ENCODE measurements at places on chromosomes 13 and 19.

DNA sequence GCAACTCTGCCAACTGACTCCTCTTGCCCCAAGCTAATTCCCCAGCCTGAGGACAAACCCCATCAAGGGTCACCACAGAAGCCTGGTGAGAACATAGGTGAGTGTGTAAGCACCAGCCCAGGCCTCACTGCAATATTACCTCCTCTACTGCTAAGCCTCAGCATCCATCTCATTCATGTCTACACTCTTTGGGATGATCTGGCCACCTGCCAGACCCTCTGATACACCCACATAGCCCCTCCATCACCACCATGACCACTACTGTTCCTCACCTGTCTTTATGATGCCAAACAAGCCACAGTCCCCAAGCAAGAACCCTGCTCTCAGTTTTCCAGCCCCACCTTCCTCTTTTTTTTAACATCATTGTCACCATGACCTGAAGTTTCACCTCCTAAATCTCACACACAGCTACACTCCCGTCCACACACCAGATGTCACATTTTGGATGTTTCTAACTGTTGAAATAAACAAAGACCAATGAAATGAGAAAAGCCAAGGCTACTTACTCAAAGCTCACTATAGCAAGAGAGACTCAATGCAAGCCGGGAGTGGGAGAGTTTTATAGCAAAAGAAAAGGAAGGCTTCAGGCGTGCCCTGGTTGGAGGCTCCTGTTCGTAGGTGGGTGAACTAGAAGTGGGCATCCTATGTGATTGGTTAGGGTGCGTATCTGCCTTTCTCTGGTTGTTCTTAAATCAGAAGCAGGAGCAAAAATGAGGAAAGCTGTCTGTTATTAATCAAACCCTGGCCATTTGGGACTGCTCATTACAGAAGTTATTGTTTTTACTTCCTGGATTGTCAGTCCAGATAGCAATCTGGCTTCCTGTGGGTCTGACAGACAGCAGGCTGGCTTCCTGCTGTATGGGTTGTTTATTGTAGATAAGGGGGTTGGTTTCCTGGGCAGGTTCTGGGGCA is 2.0 kb downstream of the ZNF792 start:
- no peak for DNase-seq

DNA sequence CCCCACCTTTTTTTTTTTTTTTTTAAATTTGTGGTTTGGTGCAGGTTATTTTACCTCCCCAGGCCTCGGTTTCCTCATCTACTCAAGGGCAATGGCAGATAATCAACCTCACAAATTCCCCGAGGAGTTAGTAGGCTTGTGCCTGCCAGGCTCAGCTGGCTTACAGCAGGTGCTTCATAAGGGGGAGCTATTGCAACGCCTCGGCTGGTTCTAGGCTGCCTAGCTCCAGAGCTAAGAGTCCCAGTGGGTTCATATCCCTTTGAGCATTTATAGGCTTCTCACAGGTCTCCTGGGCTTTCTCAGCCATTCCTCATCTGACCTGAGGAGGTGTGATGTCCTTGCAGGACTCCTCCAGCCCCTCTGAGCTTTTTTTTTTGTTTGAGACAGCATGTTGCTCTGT is 10.6 kb downstream of the BCKDHA start:
- DNase-seq = no peak

- no peak for DNase-seq
Observed at GRCh38 chr13:112735791-112736190, 46.0 kb downstream of the ATP11A start.

GRCh38 chr13:51125495-51126226 is 14.6 kb upstream of the C13orf42 start:
- DNase-seq = peak; percentile 5

GRCh38 chr19:21934593-21934992 is 76.2 kb downstream of the ZNF208 start:
- DNase-seq = no peak

DNA sequence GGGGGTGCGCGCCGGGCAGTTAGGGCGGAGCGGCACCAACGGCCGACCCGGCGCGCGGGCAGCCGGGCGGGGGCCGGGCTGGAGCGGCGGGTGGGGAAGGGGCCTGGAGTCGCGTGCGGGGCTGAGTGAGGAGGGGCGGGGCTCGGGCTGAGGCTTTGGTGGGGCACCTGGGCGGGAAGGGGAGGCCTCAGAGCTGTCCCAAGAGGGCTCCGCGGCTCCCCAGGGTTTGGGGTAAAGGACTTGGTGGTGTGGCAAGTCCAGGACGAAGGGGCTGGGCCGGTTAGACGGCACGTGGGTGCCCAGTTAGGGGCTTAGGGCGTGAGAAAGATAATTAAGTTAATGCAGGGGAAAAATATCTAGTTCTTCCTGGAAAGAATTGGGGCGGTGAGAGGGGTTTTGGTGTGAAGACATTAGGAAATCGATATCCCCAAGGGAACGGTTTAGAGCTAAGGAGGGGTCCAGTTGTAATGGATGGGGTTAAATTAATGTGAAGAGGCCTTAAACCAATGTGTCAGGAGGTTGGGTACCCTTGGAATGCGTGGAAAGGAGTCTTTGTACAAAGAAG is 496 bp downstream of the ZNF574 start:
- no peak for DNase-seq

DNA sequence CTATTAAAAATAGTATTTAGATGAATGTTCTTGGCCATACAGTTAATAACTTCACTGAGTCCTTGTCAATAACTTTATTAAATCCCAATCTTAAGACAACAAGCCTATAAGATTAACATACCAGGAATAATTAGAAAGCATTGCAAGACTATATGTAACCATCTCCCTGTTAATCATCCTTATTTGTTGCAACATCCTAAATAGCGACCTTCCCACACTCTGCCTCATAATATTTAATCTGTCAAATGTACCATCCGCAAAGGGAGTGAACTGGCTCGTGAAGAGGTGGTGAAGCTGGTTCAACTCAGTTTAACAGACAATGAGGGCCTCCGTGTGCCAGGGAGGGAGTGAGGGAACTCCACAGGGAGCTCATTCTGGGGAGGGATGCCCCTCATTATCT is 33.9 kb downstream of the KL start:
- DNase-seq = no peak

GRCh38 chr19:2984215-2984528 is 6.8 kb downstream of the TLE6 start:
- DNase-seq = no peak

DNA sequence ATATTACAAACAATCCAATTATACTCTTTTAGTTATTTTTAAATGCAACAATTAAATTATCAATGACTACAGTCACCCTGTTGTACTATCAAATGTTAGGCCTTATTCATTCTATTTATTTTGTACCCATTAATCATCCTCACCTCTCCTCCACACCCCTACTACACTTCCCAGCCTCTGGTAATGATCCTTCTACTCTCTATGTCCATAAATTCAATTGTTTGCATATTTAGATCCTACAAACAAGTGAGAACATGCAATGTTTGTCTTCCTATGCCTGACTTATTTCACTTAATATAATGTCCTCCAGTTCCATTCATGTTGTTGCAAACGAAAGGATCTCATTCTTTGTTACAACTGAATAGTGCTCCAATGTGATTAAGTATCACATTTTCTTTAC is 1414.6 kb downstream of the SLITRK1 start:
- no peak for DNase-seq

DNA sequence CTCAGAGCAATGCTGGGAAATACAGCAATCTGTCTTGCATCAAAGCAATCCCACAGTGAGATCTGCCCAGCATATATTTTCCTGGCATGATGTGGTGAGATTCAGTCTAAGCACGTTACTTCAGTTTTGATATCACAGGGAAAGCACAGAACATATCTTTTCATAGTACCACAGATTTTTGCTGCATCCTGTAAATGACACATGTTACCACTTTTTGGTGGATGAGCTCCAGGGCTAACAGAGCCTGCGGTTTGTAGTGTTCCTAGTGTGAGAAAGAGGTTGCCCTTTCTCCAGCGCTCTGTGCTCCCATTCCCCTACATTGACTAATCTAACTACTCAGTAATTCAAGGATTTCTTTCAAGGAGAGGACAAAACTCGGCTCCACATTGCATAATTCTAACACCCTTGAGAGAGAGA is 409.0 kb downstream of the GPC6 start:
- no peak for DNase-seq

GRCh38 chr13:46801858-46802257 is 4.9 kb upstream of the ESD start:
- no peak for DNase-seq

- DNase-seq = no peak
Observed at GRCh38 chr19:57031106-57031505, 88.7 kb upstream of the USP29 start.

GRCh38 chr13:21998279-21998990 is 327.6 kb downstream of the FGF9 start:
- DNase-seq = no peak

DNA sequence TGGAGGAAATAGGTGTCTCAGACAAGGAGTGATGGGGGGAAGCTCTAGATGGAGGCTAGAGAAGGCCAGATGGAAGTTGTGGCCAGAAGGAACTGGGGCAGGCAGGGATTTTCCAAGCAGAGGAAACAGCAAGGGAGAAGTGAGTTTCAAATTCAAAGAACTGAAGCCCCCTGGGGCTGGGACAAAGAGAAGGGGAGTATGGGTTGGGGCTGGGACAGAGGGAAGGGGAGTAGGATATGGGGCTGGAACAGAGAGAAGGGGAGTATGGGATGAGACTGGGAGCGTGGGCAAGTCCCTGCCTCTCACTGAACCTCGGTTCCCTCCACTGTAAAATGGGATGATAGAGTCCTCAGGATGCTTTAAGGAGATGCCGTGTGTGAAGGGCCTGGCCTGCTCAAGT is 1.9 kb upstream of the GTF2F1 start:
- DNase-seq = no peak

- DNase-seq = no peak
Observed at GRCh38 chr19:51462276-51462675, 4.0 kb upstream of the SIGLEC8 start.

DNA sequence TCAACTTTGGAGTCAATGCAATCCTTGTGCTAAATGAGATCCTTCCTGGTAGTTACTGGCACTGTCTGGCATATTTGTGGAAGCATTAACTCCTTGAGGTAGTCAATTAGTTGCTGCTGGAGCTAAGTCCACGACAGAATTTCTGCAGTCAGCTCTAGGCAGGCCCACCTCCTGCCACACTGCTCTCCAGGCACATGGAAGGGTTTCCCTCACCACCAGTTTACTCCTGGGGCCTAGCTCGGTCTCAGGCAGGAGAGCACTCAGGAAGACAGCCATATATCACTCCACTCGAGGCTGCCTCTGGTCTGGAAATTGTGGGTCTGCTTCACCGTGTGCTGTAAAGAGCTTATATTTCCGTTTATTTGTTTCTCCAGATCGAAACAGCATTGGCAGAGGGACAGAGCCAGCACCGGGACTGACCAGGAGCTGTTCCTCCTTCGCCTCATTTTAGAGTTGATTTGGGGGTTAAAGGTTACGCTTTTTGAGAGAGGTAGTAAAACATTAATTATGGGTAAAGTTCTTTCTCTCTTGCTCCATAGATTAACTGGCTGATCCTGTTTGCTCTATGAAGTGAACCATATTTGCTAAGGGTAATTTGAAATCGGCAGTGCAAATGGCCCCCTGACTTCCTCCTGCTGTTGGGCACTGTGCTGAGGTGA is 20.6 kb upstream of the GTF3A start:
- no peak for DNase-seq

DNA sequence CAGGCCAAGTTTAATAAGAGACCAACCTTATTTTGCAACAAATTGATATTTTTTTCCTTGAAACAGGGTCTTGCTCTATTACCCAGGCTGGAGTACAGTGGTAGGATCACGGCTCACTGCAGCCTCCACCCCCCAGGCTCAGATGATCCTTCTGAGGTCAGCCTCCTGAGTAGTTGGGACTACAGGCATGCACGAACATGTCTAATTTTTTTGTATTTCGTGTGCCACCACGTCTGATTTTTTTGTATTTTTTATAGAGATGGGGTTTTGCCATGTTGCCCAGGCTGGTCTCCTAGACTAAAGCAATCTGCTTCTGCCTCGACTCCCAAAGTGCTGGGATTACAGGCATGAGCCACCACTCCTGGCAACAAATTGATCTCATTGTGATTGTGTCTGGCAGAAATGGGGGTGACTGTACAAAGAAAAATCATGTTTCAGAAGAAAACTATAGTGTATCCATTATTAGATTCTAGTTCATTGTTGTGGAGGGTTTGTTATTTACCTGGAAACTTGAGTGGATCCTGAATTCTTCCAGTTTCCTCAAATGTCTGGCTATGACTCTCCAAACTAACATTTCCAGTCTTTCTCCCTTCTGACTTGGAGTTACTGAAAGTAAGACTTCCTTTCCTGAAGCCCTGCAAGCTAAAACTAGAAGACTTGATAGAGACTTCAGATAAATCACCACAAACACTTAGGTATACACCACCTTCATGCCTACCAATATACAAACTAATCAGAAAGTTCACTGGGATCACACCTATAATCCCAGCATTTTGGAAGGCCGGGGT is 17.3 kb upstream of the AKT2 start:
- no peak for DNase-seq

DNA sequence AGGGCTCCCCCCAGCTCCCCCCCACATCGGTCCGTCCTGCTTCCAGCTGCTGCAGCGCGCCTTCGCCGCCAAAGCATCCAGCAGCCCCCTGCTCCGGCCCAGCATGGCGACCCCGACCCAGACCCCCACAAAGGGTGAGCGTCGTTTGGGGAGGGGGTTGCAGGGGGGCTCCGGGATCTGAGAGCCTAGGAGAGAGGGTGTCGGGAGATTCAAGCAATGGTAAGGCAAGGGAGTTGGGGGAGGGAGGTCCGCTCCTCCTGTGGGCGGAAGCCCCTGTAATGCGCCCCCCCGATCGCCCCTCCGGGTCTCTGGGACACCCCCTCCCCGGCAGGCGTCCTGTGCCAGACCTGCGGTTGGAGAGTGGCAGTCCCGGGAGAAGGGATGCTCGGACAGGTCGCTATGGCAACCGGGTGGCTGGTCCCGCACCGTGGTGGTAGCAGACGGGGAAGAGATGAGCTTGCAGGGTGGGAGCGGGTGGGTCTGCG is at the start of gene FXYD7:
Gene FXYD7, plus strand, starts transcription at position 25 of the 485 bp plus-strand sequence. Its CDS starts 79 bp downstream, at position 104.
- no peak for DNase-seq

DNA sequence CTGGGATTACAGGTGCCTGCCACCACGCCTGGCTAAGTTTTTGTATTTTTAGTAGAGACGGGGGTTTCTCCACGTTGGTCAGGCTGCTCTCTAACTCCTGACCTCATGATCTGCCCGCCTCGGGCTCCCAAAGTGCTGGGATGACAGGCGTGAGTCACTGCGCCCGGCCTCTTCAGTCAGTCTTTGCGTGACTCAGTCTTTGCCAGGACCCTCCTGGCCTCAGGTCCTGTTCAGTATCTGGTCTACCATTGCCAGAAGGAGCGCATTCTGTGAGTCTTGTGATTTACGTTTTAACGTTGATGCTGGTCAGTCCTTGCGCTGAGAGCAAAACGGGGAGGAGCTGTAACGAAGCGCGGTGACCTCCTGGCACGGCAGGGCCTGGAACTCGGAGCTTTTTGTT is 7.6 kb upstream of the HMG20B start:
- no peak for DNase-seq

- no peak for DNase-seq
Observed at GRCh38 chr13:52361225-52361624, 44.7 kb downstream of the THSD1 start.

- no peak for DNase-seq
Observed at GRCh38 chr13:26468265-26468801, 89.2 kb upstream of the WASF3 start.

GRCh38 chr19:33797802-33798671 is 1.4 kb downstream of the KCTD15 start:
- no peak for DNase-seq

GRCh38 chr13:71082631-71083030 is 784.4 kb downstream of the DACH1 start:
- DNase-seq = no peak

Measured in stimulated activated CD8-positive, alpha-beta memory T cell treated with anti-CD3 and anti-CD28 coated beads, Interleukin-2, amount 100 ng/mL, for 1 hour (primary cell).